ENCODE measurements at places on chromosomes 5 and 9. TPM values are rescaled to one million over a fixed set of nuclear protein-coding genes. Genes with fewer than 3 reads are reported as not detected.
A peak's percentile ranks its signal among the peaks of the same experiment; 100 is the strongest.

Gene IFNE
- total RNA-seq = 1.4 TPM

Gene FOXD4L4
- 0.15 TPM for total RNA-seq

Gene GCNT1
- 11.0 TPM for total RNA-seq

Gene TRPM3
- 0.33 TPM for total RNA-seq

Gene NR2F1
- 23.9 TPM for total RNA-seq

Gene CDKN2B
- total RNA-seq = 2.3 TPM

Gene CCL19
- total RNA-seq = not detected

Gene ANKRD18B
- total RNA-seq = 12.2 TPM

GRCh38 chr9:38423973-38424843, at the start of gene IGFBPL1:
Gene IGFBPL1, minus strand, starts transcription at chr9:38424454. Its CDS starts 30 bp downstream, at chr9:38424424.
- peak; percentile 29 for DNase-seq
- peaks cover 46% of the 10 kb centered on the region for H3K27me3 ChIP-seq
- no peaks in the 10 kb centered on the region for H3K36me3 ChIP-seq
- peaks cover 3% of the 10 kb centered on the region for H3K4me1 ChIP-seq
- H3K4me3 ChIP-seq = peak within 1 kb of the TSS; percentile 31

DNA sequence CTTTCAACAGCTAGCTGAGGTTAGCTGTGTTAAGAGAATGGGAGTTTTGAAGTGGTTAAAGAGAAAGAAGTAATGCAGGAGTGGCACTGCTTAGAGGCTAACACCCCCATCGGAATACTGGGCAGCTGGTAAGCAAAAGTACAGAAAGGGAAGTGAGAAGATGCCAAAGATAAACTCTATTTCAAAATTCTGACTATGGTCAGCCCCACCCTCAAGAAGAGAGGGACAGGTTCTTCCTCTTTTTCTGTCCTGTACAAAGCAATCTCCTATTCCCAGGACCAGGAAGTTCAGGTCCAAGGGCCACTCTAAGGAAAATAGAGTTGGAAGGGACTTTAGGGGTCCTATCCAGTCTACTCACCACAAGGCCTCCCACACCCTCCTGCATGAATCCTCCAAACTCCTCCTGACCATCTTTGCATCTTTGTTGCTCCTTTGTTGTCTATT, 45.9 kb upstream of the JAK2 start:
- H3K27ac ChIP-seq = no peak overlapping the region
- peaks cover 23% of the 10 kb centered on the region for H3K4me1 ChIP-seq
- H3K36me3 ChIP-seq = no peaks in the 10 kb centered on the region
- peak; percentile 13 for DNase-seq
- H3K27me3 ChIP-seq = no peaks in the 10 kb centered on the region

DNA sequence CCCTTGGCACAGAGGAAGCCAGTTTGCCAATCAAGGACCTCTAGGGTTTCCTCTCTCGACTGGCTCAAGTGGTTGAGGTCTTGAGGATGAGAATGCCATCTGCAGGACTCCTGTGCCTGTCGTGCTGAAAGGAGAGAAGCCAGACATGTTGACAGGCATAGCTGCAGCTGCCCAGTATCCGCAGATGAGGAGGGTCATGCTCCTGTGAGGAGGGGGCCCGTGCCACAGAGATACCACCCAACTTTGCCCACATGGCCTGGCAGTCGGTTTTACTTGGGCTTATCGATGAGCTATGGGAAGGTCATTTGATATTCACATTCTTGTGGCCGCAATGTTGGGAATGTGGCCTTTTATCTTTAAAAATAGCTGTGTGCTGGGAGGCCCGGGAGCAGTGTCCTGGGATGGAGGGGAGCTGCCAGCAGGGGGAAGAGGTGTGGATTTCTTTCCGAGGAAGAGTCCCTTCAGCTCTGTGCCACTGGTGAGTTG, 17.4 kb downstream of the FRMPD1 start:
- peaks cover 27% of the 10 kb centered on the region for H3K27me3 ChIP-seq
- H3K36me3 ChIP-seq = no peaks in the 10 kb centered on the region
- H3K27ac ChIP-seq = no peak overlapping the region
- no peak for DNase-seq
- no peaks in the 10 kb centered on the region for H3K4me1 ChIP-seq

DNA sequence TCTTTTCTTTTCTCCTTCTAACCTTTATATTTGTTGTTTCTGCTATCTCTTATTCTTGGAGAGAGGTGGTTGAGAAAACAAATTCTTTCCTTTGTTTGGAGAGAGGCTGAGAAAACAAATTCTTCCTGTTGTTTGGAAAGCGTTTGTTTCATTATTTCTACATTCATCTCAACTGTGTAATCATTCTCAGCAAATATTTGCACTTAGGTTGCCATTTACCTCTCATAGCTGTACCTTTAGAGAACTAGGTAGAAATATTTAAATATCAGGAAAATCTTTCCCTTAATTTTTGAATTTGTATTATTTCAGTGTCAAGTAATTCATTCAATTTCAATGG, 1824.4 kb upstream of the CDH9 start:
- no peak overlapping the region for H3K27ac ChIP-seq
- no peaks in the 10 kb centered on the region for H3K4me1 ChIP-seq
- H3K27me3 ChIP-seq = no peaks in the 10 kb centered on the region
- no peak for DNase-seq

GRCh38 chr9:87607859-87608258, 110.2 kb downstream of the DAPK1 start:
- H3K4me1 ChIP-seq = peaks cover 18% of the 10 kb centered on the region
- H3K27ac ChIP-seq = peak overlapping the region; percentile 86
- H3K27me3 ChIP-seq = no peaks in the 10 kb centered on the region
- peaks cover 11% of the 10 kb centered on the region for H3K36me3 ChIP-seq
- DNase-seq = peak; percentile 77

DNA sequence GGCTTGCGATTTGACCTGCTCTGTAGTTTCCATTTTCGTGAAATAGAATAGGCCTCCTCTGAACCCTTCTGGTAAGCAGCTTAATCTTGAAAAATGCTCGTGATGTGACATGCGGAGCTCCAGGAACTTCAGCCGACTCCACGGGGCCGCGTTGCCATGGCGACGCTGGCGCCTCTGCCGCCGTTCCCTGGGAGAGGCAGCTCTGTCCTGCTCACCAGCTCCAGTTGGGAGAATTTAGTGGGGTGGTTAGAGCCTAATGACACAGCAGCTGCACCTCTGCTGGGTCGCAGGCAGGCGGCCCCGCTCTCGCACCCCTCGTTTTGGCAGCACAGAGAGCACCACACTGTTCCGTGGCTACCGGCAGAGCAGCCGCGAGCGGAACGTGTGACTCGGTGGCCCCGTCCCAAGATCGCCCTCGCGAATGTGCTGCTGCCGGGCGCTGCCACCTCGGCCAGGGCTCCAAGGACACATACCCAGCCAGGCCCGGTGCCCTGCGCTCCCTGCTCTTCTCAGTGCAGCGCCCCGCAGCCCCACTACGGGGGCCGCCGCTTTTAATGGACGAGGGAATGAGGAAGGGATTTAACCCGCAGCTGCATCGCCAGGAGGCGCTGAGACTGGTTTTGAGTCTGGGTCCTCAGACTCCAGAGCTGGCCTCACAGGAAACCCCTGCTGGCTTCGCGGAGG, 131.2 kb upstream of the LMX1B start:
- H3K27ac ChIP-seq = no peak overlapping the region
- no peak for DNase-seq
- H3K4me3 ChIP-seq = no peak overlapping the region
- H3K4me1 ChIP-seq = no peaks in the 10 kb centered on the region
- H3K27me3 ChIP-seq = no peaks in the 10 kb centered on the region

DNA sequence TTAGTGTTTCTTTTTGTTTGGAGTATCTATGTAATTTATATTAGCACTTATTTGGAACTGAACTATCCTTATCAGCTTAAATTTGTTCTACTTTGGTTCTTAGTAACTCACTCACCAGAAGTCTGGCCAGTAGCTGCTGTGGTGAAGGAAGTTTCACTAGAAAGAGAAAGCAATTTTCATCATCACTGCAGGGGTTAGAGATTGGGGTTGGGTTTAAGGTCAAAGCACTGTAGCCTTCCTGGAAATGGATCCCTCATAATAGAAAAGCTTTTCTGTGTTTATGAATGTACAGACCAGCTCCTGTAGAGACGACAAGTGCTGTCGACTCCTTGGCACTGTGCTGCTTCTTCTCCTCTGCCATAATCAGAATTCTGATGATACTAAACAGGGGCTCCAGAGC, 22.2 kb downstream of the MROH2B start:
- H3K27ac ChIP-seq = no peak overlapping the region
- H3K4me1 ChIP-seq = no peaks in the 10 kb centered on the region
- no peaks in the 10 kb centered on the region for H3K36me3 ChIP-seq
- H3K27me3 ChIP-seq = peaks cover 5% of the 10 kb centered on the region
- DNase-seq = no peak
- no peak overlapping the region for H3K4me3 ChIP-seq

DNA sequence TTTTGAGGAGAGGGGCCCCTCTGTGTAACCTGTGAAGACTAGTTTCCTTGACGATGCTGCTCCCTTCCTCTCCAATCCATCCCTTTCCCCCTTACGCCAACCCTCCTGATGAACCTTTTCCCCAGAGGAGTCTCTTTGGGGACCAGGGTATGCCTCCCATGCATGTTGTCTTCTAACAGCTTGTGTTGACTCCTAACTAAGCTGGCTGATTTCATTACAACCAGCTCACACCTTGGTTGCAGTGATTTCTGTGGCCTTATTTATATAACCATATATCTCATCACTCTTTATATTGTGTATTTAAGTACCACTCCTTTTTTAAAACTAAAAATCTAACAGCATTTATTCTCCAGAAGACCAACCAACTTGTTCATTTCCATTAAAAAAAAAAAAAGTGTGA, 42.5 kb downstream of the SFXN1 start:
- no peak overlapping the region for H3K4me3 ChIP-seq
- H3K4me1 ChIP-seq = no peaks in the 10 kb centered on the region
- peaks cover 20% of the 10 kb centered on the region for H3K36me3 ChIP-seq

GRCh38 chr5:91840412-91840811, 457.3 kb upstream of the ARRDC3 start:
- H3K4me3 ChIP-seq = no peak overlapping the region
- no peaks in the 10 kb centered on the region for H3K36me3 ChIP-seq
- no peak for DNase-seq
- H3K27ac ChIP-seq = no peak overlapping the region
- H3K4me1 ChIP-seq = no peaks in the 10 kb centered on the region
- H3K27me3 ChIP-seq = no peaks in the 10 kb centered on the region

DNA sequence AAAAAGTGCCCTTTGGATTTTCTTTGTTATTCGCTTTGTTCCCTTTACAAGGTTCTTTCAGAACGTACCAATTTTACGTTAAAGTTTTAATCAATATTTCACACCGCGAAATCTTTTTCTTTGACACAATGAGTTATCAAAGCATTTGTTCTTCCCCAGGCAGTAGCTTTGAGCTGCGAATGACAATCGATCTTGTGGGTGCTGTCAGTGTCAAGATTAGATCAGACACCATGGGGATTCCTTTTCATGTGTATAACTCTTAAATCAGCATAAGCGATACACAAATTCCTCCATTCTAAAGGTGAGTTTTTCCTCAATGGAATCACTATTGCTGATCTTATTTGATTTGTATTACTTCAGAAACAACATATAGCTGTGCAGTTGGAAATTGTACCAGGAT, 145.5 kb downstream of the ST8SIA4 start:
- no peaks in the 10 kb centered on the region for H3K27me3 ChIP-seq
- H3K36me3 ChIP-seq = no peaks in the 10 kb centered on the region
- no peaks in the 10 kb centered on the region for H3K4me1 ChIP-seq

DNA sequence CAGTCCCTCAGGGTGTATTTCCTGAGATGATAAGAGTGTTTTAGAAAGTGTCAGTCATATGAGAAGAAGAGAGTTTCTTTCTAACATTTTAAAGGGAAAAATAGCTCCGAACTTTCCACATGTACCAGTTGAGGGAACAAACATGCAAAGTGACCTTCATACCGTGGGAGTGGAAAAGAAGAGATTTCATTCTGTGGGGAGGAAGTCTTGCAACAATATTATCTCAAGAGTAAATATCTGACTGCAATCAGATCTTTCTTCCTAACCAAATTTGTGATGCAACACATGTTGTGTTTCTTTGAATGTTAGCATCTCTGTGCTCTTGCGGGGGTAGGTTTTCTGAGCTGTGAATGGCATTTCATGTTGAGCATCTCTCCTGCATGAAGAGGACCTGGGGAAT, 30.6 kb downstream of the ANKRD55 start:
- no peak overlapping the region for H3K27ac ChIP-seq
- no peaks in the 10 kb centered on the region for H3K36me3 ChIP-seq
- peak; percentile 37 for DNase-seq

DNA sequence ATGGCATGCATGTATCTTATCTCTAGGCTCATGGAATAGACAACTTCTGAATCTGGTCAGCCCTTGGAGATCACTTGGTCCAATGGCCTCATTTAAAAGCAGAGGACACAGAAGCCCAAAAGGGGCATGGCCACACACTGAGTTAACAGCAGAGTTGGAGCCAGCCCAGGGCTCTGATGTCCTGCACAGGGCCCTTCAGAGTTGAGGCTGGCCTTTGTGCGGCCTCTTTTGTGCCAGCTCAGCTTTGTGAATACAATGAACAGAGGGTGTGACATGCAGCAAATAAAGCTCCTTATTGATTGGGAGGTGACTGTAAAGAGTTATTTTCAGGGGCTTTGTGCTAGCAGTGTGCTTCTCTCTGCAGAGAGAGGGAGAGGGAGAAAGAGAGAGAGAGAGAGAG, 150.1 kb upstream of the STK32A start:
- H3K27me3 ChIP-seq = no peaks in the 10 kb centered on the region
- no peaks in the 10 kb centered on the region for H3K36me3 ChIP-seq
- no peak overlapping the region for H3K4me3 ChIP-seq
- no peak for DNase-seq

DNA sequence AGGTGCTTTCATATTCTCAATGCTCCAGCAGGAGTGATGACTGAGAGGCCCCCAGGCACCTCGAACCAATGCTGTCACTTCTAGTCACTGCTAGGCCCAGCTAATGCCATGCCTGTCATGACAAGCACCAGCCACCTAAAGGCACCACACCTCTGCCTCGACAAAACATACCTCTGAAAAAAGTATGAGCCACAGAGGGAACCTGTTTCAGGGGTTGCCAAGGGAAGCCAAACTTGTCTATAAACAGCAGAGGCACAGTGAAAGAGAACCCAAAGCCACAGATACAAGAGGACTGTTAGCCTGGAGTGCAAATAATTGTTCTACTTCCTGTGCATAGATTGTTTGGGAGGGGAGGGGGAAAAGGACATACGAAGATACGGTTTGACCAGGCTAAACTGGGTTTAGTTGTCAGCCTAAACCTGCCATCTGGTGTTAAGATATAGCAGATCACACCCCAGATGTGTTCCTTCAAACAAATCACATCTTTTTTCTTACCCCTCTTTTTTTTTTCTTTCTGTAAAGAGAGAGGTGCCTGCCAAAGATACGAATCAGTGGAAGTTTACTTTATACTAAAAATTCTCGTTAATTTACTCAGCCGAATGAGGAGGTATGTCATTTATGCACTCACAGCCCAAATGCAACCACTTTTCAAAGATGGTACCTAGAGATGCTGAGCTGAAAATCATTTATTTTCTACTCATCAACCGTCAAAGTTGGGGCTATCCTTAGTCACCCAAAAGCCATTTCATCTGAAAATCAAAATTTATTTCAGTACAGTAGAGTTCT, 45.7 kb downstream of the BNC2 start:
- no peak overlapping the region for H3K27ac ChIP-seq
- H3K36me3 ChIP-seq = no peaks in the 10 kb centered on the region
- peak; percentile 24 for DNase-seq
- no peak overlapping the region for H3K4me3 ChIP-seq
- peaks cover 4% of the 10 kb centered on the region for H3K4me1 ChIP-seq
